Stimulated activated CD8-positive, alpha-beta memory T cell treated with anti-CD3 and anti-CD28 coated beads, Interleukin-15, amount 100 ng/mL, for 24 hours (primary cell): ENCODE measurements at places on chromosomes 12 and 14.

DNA sequence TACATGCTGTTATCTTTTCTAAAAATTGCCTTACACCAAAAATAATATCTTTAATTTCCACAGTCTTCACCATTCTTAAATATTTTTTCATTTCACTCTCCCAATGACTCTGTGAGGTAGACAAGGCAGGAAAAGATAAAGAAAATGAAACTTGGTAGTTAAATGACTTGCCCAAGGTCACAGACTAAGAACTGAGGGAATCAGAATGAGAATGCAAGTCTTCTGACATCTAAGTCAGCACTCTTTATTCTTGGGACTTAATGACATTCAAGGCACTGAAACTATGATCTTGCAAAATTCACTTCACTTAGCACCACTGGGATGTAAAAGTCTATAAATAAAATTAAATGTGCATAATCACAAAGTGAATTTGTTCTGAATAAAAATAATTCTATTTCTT, 104.5 kb downstream of the SLC2A13 start:
- DNase-seq, result no peak

DNA sequence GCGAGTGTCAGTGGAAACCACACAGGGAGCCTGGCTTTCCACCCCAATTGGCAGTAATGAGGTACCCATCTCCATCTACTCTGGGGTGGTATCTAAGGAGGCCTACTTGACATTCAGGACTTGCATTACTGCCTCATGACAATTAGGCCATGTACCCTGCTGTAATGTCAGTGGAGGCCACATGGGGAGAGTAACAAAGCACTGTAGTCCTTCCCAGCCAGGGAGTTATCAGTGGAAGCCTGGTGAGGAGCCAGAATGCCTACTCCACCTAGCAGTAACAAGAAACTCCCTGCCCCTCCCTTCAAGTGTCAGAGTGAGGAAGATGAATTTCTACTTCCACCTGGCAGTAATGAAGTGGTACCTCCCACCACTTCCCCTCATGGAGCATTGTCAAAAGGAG, 12.5 kb downstream of the TIMM9 start:
- no peak for DNase-seq

GRCh38 chr12:79006306-79006705, 141.7 kb downstream of the SYT1 start:
- DNase-seq, result no peak

GRCh38 chr14:100711493-100711892, 15.2 kb upstream of the DLK1 start:
- DNase-seq, result no peak

GRCh38 chr14:24483604-24484252, 24.3 kb downstream of the CMA1 start:
- no peak for DNase-seq

DNA sequence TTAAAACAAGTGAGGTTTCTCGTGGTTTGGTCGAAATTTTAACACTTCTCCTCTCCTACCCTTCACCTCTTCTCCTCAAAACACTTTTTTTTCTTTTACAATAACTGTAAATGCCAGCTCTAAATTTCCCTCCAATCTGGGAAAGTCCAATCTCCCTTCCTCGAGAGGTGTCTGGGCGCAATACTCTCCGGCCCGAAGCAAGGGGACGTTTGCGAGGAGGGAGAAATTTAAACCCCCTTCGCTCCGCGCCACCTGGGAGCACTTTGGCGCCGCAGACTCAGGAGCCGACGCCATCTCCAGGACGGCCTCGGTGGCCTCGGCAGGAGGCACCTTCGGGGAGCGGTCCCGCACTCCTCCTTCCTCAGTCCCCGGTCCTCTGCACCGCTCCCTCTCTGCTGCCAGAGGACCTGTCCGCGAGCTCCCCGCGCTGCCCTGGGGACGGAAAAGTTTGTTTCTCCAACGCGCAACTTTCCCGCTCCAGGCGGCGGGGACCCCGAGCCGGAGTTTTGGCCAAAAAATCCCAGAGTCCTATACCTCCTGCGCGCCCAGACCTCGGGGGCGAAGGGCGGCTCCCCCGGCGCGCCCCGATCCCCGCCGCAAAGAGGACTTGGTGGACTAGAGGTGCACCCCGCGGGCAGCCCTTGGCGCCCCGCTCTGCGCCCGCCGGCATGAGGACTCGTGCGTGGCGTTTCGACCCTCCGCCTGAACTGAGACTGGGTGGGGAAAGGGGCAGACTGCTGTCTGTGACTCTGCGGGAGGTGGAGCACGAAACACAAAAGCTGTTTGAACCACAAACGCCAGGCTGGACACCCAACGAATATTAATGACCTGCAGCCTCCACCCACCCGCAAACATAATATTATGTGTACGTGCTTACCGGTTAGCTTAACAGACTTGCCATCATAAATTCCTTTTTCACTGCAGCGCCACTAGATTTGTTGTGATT, 95.2 kb upstream of the HMGA2 start:
- DNase-seq, result no peak

GRCh38 chr14:24673534-24674203, 39.7 kb upstream of the GZMB start:
- DNase-seq, result no peak

DNA sequence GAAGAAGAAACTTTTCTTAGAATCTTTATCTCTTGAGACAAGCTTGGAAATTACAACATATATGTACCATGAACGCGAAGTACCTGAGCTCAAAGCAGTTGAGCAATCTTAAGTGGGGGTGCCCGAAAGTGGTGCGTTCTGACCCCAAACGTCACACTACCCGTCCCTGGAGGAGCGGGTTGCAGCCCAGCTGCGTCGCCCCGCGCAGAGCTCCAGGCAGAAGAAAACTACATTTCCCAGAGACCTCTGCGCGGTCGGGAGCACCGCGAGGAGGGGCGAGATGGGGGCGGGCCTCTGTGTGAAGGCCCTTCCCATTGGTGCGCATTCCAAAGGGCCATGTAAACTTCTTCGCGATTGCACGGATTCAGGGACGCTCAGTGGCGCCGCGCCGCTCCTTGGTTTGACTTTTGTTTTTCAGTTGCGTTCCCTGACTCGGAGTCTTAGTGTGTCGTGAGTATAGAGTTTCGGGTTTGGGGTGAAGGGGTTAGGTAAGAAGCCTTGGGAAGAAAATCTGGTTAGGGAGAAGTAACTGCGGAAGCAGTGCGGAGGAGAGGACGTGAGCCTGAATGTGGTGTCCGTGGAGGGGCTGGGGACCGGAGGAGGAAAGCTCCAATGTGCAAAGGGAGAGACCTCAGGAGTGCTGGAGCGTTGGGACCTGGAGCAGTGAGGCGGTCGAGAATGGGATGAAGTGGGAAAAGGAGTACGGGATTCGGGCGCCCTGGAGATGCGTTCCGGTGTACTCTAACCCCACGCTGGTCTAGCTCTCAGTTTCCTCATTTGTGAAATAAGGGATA, at the start of gene CCDC77:
CCDC77 (plus strand) TSS at position 410 of the 794 bp plus-strand sequence. CDS start 7,740 bp downstream, outside the sequence.
- DNase-seq, result peak; percentile 84

- DNase-seq, result no peak
Measured at GRCh38 chr14:62956413-62956812, 88.8 kb downstream of the KCNH5 start.

DNA sequence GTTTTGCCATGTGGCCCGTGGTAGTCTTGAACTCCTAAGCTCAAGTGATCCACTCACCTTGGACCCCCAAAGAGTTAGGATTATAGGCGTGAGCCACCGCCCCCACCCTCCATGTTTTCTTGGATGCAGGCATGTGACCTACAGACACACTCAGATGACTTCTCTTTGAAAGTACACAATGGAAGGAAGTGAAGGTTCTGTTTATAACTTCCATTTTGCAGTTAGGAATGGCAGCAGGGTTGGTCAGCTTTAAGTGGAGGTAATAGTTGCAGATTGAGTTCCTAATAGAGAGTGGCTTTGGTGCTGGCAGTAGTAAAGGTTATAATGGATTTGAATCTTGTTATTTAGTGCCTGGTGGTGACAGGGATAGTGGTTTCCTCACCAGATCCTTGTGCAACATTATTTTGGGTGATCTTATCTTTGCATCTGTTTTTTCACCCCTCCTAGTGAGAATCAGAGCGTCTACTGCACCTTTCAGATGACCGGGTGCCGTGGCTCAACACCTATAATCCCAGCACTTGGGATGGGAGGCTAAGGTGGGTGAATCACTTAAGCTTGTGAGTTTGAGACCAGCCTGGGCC, 15.3 kb downstream of the LARP4 start:
- DNase-seq, result no peak

- no peak for DNase-seq
Measured at GRCh38 chr12:12616512-12617310, 5.0 kb downstream of the CREBL2 start.

- DNase-seq, result no peak
Measured at GRCh38 chr12:30630076-30630978, 65.3 kb downstream of the IPO8 start.

DNA sequence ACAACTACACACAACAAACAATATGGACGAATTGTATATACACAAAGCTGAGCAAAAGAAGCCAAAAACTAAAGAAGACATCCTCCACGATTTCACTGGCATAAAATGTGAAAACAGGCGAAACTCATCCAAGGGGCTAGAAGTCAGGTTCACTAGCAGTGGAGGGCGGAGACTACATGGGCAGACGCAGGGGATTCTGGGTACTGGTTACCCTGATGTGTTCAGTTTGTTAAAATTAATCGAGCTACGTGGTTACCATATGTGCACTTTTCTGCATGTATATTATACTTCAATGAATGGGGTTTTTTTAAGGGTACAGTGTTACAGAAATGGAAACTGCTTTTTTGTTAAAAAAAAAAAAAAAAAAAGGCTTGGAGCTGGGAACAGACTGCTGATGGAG, 12.3 kb downstream of the KDM2B start:
- no peak for DNase-seq

GRCh38 chr14:40623643-40624042, 983.0 kb upstream of the LRFN5 start:
- DNase-seq, result no peak

DNA sequence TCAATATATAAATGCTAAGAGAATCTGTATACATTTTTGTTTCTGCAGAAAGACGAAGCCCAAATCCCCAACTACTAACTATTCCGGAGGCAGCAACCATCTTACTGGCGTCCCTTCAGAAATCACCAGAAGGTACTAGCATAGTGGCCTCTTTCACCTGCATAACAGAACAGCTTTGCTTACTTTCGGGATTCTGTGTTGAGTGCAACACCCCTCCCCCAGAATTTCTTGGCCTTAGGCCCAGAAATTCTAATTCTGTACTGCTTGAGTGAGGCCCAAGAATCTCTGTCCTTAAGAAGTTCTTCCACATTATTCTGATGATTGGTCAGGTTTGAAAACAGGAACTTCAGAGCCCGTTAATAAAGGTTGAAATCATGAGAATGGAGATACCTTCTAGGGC, 2.9 kb downstream of the SPX start:
- DNase-seq, result no peak

DNA sequence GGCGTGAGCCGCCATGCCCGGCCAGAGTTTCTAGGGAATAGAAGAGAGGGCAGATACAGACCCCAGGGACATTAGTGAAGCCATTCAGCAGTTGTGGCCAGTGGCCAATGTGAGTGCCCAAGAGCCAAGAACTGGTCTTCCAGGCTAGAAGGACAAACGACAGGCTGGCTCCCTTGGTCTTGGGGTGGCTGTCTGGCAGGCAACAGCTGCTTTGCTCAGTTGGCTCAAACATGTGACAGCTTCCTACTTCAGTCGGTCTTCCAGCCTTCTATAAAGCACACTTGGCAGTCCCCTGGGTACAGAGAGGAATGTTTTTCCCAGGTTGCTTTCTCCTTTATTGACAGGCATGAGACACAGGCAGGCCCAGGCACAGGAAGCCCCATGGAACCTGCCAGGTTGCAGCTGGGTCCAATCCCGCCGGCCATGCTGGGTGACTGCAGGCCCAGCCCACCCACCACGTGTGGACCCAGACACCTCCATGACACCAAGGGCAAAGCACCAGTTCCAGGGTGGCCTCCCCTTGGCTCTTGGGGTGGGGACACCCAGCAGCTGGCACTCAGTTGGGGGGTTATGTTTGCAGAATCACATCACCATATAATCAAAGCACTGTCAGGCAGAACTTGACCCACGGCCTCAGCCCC, 15.4 kb downstream of the CHGA start:
- no peak for DNase-seq

- DNase-seq, result no peak
Measured at GRCh38 chr14:79665556-79665955, 545.7 kb downstream of the DIO2 start.

DNA sequence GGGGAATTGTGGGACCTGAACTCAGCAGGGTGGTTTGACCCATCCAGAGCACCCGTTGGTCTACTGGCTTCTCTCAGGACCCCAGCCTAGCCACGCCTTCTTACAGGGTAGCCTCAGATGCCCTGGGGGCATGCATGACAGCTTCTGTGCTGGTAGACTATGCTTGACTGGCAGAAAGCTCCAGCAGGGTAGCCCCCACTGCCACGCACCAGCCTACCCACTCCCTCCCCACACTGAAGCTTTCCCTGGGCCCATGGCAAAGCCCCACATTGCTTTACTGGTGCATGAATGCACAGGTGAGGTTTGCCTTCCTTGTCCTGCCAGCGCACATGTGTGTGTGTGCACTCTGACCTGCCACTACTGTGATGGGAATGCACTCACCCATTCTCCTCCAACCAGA, 772.2 kb downstream of the LRFN5 start:
- no peak for DNase-seq

DNA sequence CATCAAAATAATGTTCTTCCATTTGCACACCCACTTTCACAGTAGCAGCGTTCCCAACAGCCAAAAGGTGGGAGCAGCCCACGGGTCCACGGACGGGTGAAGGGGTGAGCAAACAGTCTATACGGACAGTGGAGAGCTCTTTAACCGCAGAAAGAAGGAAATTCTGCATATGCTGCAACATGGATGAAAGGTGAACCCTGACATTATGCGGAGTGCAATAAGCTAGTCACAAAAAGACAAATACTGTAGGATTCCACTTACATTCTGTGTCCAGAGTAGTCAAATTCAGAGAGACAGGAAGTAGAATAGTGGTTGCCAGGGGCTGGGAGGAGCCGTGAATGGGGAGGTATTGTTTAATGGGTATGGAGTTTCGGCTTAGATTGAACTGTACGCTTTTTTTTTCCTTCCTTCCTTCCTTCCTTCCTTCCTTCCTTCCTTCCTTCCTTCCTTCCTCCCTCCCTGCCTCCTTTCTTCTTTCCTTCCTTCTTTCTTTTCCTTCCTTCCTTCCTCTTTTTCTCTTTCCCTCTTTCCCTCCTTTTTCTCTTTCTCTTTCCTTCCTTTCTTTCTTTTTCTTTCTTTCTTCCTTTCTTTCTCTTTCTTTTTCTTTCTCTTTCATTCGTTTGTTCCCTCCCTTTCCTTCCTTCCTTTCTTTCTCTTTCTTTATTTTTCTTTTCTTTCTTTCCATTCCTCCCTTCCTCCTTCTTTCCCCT, 15.8 kb upstream of the ANKRD9 start:
- DNase-seq, result no peak
